ENCODE measurements at places on chromosomes 7 and 10.
A peak's percentile ranks its signal among the peaks of the same experiment; 100 is the strongest.

DNA sequence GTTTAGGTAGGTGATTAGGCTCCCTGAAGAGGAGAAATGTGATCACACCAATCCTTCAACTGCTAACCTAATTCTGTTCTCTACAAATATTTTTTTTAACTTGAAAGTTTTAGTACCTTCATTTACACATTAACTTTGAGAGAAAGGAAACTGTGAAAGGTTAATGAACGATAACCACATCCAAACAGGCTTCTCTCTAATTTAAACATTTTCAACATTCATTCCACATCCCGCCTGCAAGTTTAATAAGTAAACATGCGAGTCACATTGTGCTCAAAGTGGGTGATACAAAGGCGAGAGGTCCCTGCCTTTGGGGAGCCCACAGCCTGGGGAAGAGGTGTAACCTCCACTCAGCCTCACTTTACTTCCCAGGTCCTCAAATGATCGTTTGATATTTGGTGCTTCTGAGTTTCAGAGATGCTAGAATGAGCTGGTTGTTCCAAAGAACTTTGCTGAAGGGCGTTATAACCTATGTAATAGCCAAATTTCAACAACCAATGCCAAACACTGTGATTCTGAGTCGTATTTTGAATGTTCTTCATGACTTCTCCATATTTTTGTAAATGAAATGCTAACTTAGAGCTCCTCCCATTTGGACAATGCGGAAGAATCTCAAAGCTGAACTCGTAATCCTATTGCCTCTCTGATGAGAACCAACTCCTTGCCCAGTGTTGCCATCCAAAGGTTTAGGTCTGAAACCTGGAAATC, 47.5 kb downstream of the DENND2A start:
- no peak for DNase-seq

- no peak for DNase-seq
Measured at GRCh38 chr7:133320891-133321290, 68.0 kb downstream of the EXOC4 start.

DNA sequence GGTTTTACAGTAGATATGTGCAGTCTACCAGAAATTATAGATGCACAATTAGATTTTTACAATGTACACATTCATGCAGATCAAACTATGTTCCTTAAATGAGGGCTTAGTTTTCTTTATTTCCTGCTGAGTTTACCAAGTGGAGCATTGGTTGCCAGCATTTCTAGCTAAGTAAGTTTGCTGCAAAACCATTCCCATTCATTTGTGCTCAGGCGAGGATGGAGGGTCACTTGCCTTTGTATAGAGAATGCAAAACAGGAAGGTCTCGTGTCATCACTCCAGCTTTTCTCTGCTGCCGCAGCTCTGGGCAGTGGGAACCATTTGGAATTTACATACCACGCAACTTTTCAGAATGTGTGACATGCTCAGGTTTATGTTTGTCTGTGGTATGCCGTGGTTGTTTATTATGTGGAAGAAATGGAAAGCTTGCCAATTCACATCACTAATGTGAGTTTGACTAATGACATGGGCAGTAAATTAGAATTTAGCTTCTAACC, 198.6 kb downstream of the TRIL start:
- DNase-seq, result no peak

DNA sequence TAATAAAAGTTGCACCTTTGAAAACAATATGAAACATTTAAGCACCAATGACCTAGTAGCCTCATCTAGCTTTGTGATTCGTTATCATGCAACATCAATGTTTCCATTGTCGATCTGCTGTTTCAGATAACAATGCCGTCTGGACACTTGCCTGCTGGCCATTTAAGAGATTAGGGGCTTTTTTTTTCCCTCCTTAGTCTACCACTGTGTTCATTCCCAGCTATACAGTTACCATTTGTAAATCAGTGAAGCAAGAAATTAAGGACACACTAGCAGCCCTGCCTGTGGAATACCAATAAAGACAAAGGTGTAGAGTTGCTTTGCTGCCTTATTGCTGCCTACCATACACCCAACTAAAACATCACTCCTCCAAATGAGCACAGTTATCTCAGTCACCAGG, 37.6 kb upstream of the MYO3A start:
- DNase-seq, result no peak

DNA sequence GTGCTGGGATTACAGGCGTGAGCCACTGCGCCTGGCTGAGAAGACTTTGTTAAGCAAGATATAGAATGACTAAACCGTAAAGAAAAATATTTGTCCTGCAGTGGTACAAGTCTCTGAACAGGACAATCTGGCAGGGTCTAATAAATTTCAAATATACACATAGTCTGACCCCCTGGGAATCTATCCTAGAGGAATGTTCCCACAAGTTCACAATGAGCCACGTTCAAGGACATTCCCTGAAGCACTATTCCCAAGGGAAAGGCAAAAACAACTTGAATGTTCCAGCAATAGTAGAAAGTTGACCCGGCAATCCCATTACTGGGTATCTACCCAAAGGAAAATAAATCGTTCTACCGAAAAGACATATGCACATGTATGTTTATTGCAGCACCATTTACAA, 82.0 kb downstream of the HIP1 start:
- DNase-seq, result no peak

GRCh38 chr10:21421016-21421415, 104.5 kb downstream of the SKIDA1 start:
- no peak for DNase-seq

DNA sequence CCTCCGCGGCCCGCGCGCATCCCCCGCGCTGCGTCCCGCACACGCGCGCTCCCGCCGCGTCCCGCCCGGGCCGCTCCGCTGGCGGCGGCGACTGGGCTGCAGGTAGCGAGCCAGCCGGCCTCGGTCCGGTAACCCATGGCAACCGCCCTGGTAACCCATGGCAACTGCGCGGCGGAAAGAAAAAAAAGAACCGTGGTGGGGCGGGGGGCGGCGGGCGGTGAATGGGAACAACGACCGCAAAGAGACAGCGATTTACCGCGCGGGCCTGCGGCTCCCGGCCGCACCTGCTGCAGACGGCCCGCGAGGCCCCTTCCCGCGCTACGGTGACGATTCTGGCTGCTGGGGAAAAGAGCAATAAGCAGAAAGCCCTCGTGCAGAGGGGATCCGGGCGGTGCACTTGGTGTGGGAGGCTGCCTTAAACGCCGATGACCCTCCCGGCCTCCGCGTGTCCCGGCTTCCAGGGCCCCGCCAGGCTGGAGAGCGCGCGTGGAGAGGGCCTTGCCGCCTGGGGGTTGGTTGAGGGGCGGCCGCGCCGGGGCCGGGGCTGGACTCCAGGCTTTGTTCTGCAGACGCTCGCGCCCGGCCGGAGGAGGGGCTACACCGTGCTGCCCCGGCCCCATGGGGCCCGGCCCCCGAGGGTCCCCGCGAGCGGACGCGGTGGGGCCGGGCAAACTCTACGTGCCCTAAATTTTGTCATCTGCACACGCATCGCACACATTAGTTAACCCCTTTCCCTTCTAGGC, 84.7 kb downstream of the SNX10 start:
- peak; percentile 40 for DNase-seq

DNA sequence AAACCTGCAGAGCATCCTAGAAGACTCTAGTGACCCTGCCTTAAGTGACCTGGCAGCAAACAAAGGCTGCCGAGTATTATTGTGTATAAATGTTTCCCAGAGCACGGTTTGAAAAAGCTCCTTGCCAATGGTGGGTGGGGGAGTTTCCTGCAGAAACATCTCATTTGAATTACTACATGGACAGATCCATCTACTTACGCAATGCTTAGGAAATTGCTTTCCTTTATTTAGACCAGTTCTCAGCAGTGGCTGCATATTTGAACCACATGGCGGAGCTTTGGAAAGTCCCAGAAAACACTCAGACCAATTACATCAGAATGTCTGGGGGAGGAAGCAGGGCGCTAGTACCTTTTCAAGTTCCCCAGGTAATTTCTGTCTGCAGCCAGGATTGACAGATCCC, 560.9 kb downstream of the SDK1 start:
- DNase-seq, result no peak
